ENCODE measurements at places on chromosomes 7 and 10.

GRCh38 chr7:826230-826917 is 5.9 kb upstream of the SUN1 start:
- DNase-seq, result peak; percentile 30

GRCh38 chr7:2873686-2874551 is 29.8 kb upstream of the GNA12 start:
- peak; percentile 60 for DNase-seq

DNA sequence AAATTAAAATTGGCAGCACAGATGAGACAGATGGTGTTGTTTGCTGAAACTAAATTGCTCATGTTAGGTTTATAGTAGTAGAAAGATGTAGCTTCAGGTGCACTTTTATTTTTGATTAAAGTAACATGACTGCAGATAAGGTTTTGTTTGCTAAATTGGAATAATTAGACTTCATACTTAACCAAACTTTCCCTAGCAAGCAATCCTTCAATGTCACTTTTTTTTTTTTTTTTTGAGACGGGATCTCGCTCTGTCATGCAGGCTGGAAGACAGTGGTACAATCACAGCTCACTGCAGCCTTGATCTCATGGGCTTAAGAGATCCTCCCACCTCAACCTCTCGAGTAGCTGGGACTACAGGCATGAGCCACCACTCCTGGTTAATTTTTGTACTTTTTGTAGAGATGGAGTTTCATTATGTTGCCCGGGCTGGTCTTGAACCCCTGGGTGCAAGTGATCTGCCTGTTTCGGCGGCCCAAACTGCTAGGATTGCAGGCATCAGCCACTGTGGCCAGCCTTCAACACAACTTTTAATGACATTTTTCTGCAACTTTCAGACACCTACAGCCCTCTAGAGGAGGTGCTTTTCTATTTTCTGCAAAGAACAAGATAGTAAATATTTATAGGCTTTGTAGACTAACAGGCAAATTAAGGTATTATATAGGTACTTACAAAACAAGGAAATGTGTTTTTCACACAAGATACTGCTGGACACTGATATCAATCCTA is 84.8 kb upstream of the CCNY start:
- DNase-seq, result no peak

GRCh38 chr10:103750836-103751235 is 104.5 kb downstream of the SH3PXD2A start:
- no peak for DNase-seq

DNA sequence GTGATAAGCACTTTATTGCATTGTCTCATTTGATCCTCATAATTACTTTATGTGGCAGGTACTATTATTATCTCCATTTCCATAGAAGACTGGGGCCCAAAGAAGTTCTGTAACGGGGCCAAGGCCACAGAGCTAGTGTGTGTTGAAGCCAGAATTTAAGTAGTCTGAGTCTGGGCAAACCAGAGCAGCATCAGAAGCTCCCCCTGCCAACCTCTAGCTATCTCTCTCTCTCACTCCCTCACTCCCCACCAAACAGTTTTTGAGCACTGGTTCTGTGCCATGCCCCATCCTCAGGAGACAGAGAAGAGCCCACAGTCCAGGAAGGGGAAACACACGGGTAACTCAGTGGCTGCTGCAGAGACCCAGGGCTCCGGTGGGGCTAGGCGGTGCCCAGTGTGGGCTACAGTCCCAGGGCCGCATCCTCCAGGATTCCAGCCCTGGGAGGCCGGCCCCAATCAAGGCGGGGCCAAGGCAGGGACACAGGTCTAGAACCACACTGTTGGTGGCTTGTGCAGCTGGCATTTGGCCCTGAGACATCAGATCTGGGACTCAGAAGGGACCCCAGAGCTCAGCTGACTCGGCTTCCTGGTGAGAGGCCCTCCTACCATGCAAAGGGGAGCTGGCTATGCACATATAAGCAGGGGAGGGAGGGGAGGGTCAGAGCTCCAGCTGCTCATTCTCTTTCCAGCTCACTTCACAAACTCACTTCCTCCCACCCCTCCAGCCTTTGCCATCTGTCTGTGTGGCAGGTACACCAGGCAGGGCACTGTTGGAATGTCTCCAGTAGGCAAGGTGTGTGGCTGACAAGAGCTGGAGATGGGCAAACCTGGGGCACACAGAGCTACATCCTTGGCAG is 34.4 kb downstream of the COL13A1 start:
- no peak for DNase-seq

GRCh38 chr10:126087796-126088505 is 191.6 kb downstream of the FANK1 start:
- peak; percentile 20 for DNase-seq

- no peak for DNase-seq
These were observed 45.5 kb downstream of the UBE2H start for GRCh38 chr7:129907122-129907736.

DNA sequence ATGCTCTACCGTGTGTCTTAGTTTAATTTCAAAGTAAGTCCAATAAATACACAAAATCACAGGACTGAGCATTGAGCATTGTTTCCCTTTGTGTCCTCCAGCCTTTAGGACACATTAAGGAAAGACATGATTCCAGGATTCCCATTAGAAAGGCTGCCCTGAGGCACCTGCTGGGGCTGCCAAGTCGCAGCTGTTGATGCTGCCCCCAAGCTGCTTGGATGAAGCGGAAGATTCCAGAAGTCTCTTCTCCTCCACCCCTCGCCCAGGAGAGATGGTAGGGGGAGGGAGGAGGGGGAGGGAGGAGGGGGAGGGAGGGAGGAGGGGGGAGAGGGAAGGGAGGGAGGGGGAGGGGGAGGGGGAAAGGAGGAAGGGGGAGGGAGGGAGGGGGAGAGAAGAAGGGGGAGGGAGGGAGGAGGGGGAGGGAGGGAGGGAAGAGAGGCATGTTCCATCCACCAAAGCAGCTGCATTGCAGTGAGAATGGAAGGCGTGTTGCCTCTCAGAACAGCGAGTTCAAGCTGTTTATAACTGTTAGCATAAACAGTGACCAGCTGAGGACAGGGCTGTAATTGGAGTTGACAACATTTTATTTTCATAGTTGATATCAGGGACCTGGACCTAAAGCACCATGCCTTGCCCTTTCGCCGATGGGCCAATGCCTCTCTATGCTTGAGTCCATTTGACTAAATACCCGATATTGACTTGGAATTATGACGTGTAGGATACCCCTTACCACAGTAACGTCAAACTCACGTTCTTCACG is 67.3 kb downstream of the DIP2C start:
- no peak for DNase-seq

GRCh38 chr10:68364101-68364886 is 31.6 kb upstream of the PBLD start:
- DNase-seq, result no peak

- no peak for DNase-seq
These were observed 419.9 kb upstream of the PCDH15 start for GRCh38 chr10:55220975-55221374.

- peak; percentile 89 for DNase-seq
These were observed 17.1 kb downstream of the GRID1 start for GRCh38 chr10:86349474-86349873.

- no peak for DNase-seq
These were observed 361.0 kb downstream of the FRMD4A start for GRCh38 chr10:13969792-13970140.

DNA sequence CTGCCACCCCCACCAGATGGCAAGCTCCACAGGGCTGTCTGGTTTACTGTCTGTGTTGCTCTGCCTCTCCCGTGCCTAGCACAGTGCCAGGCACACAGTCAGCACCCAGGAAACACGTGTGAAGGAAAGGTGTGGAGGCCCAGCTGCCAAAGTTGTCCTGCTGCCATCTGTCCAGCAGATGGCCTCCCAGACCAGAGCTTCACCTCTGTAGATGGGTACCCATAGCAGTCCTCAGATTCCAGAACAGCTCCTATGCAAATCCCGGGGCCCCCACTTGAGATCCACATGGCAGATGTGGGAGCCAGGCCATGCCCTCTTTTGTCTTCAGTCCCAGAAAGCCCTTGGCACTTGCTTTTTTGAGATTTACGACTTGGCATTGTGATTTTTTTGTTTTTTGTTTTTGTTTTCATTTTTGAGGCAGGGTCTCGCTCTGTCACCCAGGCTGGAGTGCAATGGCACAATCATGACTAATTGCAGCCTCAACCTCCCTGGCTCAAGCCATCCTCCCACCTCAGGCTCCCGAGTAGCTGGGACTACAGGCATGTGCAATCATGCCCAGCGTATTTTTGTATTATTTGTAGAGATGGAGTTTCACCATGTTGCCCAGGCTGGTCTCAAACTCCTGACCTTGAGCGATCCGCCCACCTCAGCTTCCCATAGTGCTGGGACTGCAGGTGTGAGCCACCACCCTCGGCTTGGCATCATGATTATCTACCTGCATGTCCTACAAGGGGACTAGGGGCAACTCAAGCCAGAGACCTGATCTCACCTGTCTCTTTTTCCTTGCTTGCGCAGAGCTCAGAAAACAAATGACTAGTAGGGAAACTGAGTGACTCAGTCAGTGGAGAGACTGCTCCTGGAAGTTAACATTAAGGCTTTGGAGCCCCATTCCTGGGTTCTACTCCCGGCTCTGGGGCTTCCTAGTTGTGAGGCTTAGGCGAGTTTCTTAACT is 16.9 kb upstream of the PALD1 start:
- peak; percentile 92 for DNase-seq

DNA sequence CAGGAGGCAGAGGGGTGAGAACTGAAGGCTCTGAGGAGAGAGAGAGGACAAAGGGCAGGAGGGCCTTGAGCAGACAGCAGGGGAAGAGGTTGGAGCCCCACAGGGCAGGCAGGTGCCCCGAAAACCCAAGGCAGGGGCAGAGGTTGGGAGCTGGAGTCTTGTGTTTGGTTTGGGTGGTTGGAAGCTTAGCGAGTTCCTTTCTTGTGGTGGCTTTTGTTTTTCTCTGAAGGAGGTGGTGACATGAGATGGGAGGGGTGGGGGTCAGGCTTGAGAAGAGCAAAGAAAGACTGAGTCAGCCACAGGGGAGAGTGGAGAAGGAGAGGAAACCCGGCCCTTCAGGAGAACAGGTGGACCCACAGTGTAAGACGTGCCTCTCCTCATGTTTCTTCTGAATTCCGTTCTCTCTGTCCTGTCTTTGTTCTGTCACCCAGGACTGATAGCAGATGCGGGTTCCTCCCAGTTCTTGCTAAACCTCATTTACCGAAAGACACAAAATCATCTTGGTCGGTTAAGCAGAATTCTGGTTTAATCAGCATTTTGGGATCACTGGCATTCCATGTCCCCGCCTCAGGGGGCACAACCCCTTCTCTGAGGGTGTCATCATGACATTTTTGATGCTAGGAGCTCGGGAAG is 95.3 kb downstream of the INSYN2A start:
- no peak for DNase-seq

- DNase-seq, result no peak
These were observed 15.1 kb downstream of the CACNB2 start for GRCh38 chr10:18155321-18155720.

DNA sequence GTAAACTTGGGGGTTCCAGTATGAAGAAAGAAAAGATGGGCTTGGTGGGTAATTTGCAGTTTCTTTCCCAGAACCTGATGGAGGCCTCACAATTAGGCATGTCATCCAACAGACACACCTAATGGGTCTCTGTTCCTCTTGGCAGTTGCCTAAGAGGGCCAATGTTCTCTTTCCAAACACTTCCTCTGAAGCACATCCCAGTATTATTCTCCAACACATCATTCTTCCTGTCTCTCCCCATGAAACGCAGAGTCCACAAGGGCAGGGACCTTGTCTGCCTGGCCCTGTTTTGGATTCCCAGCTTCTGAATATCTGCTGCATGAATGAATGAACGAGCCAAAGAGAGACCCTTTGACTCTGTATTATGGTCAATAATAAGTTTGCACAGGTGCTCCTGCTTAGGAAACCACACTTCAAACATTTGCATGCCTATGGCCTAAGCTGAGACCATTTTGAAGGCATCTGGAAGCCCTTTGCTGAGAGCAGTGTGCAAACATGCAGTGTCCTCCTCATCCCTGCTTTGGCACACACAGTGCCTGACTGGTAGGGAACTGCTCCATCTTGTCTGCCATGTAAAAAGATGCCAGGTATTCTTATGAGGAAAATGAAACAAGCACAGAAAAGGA is 100.9 kb upstream of the CHST15 start:
- no peak for DNase-seq

Data from GM23338 (cell line).